NCI-H187 (cell line): ENCODE measurements at places on chromosomes 2 and 18.

GRCh38 chr2:217142649-217143266 is 282.9 kb upstream of the TNP1 start:
- DNase-seq = no peak

DNA sequence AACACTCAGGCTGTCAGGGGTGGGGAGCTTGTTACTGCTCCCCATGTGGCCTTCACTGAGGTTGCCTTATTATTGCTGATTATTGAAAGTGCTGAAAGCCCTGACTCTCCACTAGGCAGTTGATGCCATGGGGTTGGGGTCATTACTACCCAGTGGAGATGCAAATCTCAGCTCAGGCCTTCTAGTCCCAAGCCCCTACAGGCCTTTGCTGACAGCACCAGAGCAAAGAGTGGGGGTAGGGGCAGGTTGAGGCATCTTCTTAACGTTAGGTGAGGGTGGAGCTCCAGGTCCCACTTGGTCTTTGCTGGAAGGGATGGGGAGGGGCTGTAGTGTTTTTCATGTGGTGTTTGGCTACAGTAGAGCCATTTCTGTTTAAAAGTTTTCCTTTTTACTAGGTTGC is 104.5 kb downstream of the UXS1 start:
- no peak for DNase-seq

GRCh38 chr2:130355578-130356431 is at the start of gene PTPN18:
TSS of gene PTPN18 (plus strand) at chr2:130356056. CDS start at chr2:130356108, 52 bp downstream.
- peak; percentile 3 for DNase-seq

- DNase-seq = no peak
These were observed 54.7 kb downstream of the ATIC start for GRCh38 chr2:215366440-215367032.

- no peak for DNase-seq
These were observed 184.5 kb upstream of the VRK2 start for GRCh38 chr2:57862153-57862552.

DNA sequence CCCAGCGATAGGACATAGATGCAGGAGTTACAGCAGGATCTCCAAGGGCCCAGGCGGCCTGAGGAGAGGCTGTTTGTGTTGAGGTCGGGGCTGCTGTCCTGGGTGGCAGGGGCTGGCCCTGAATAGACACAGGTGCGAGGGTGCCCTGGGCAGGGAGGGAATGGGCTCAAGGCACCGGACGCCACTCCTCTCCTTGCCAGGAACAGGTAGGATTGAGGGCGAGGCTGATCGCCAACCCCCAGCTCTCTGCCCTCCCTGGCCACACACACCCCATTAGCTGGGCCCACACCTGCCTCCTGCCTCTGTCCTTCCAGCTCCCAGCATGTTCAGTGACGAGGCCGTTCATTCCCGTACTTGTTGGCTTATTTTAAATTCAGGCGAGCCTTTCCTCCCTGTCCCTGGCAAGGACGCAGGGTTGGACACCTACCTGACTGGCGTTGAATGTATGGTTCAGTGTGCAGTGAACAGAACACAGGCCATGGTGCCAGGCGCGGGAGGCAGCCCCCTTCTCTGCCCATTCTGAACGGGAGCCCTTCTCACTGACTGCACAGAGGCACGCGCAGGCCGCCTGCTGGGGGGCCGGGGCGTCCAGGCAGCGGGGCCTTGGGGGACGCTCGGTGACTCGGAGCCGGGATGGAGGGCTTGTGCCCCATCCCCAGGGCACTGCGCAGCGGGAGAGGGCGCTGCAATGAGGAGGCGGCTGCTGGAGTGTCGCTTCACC is 41.3 kb upstream of the SNED1 start:
- DNase-seq = no peak

DNA sequence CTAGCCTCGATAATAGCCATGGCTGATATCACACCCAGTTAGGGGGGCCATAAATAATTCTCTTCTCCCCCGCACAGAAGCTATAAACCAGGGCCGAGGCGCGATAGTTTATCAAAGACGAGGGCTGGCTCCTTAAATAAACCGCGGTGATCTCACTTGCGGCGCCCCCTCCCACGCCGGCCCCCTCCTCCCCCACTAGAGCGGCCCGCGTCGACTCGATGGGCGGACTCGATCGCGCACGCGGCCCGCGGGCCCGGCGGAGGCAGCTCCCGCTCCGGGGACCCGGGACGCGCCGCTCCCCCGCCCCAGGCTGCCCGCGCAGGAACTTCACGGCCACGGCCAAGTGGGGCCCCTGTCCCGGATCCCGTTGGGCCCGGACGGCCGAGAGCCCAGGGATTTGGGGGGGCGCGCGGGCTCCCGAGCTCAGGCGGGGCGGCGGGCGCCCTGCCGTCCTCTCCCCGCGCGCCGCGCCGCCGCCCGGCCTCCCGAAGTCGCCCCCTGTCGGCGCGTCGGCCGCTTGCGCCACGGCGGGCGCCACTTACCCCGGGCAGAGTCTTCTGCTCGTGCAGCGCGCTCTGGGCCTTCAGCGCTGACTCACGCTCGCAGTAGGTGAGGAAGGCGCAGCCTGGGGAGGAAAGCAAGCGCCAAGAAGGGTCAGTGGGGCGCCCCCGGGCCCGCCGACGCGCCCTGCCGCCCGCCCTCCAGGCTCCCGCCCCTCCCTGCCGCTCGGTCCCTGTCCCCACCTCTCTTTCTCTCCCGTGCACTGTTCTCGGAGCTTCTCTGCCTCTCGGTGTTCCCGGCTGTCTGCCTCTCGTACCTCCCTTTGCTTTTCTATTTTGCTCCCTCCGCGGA is 80.4 kb downstream of the CELF4 start:
- DNase-seq = no peak

DNA sequence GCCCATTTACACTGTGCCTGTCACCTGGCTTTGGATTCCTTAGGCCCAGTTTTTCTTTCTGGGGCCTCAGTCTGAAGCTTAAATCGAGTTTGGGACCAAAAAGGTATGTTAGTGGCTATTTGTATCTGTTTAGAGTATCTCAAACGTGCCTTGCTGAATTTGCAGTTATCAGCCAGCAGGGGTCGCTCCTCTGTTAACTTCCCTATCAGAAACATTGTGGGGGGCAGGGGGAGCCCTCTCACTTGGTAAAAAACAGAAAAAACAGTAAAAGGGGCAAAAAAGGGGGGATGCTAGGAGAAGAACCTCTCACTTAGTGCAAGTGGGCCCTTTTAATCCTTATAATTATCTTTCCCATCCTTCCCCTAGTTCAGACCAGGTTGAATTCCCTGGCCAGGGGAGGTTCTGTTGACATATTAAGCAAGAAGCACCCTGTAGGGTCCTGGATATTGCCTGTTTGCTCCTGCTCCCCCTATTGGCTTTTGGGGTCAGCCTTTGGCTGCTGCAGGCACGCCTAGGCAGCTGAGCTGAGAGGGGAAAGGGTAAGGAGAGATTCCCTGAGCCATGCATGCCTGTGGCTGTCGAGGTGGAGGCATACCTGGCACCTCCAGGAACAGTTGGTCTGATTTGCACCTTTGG is 8.8 kb upstream of the IFIH1 start:
- no peak for DNase-seq

DNA sequence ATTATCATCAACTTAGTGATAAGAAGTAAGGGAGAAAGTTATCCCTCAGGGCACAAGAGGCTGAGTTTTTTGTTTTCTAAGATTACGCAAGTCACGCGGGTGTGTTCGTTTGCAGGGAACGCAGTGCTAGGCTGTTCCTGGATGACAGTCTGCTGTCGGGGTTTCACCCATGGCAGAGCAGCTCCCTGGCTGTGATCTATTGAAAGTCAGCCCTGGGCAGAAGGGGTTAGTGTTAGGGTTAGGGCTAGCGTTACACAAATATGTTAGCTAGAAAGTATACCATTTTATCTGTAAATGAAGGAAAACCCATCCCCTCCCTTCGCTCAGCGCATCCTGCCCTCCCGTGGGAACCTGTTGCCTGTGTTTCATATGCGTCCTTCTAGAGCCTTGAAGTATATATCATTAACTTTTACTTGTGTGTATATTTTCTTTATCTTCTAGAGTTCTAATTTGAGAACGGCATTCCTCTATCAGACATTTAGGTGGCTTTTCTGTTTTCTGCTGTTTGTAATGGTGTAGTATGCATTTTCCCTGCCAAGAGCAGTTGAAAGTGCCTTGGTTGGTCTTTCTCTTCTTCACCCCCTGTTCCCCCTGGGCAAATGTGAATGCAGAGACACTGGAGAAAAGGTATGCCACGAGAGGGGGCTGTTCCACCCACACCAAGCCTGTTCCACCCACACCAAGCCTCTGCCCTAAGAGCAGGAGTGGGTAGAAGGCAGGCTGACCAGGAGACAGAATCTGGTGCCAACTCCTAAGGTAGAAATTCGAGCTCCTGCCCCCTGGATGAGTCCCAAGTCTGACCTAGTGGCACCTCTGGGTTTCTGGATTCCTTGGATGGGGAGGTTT is 47.0 kb downstream of the ARMC9 start:
- no peak for DNase-seq

DNA sequence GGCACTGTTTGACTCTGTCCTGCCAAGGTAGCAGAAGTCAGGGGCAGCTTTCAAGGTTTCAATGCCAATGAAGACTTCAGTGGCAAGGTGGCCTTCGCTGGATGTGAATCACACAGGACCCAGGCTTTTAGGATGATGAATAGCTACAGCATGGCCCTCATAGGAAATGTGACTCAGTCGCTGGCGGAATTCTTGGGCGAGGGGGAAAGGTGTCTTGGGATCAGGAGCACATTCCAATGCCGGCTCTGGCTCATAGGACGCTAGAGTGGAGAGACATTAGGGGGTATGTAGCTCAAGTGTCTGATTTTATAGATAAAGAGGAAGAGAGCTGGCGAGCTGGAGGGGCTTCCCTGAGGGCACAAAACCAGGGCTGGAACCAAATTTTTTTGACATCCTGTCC is 68.6 kb downstream of the SMIM21 start:
- DNase-seq = no peak

DNA sequence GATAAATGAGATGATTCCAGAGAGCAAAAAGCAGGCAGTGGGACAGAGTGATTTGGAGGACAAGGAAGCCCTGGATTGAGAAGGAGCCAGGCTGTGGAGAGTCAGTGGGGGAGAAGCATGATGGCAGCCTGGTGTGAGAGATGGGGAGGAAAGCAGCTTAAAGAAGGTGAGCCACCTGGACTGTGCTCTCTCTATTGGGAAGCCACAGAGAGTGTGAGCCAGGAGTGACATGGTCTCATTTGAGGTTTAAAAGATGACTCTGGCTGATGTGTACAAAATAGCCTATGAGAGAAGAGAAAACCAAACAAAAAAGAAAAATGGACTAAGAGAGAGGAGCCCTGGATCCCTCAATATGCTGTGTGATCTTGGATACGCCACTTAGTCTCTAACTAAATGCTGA is 12.9 kb upstream of the EPAS1 start:
- DNase-seq = no peak

DNA sequence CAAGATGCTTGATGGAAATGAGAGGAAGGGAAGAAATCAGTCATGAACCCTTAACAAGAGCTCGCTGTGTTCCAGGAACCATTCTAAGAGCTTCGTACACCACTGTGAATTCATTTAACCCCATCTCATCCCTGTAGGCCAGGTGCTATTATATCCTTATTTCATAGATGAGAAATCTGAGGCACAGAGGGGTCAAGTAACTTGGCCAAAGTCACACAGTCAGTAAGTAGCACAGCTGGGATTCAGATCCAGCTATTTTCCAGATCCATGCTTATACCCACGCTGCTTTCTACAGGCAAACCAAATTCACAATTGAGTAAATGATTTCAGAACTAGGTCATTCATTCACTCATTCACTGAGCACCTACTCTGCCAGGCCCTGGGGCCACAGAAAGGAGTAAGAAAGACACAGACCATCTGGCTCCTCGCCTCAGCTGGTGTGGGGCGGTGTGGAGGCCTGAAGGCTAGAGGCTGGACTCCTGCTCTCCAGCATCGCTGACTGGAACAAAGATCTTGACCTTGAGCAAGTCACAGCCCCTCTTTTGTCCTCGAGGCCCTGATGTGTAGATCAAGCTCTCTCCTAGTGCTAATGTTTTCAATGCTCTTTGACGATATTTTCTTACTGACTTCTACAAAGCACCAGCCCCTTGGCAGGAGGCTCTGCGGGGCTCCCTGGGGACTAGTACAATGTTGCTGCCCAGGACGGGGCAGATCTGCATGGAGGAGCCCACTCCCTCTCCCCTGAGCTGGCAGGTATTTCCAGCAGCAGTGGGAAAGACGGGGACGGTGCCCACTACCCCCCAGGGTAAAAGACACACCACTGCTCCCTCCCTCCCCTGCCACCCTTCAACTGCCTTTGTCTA is 26.5 kb downstream of the STEAP3 start:
- DNase-seq = no peak

- no peak for DNase-seq
These were observed 106.5 kb downstream of the EVA1A start for GRCh38 chr2:75454241-75454620.

DNA sequence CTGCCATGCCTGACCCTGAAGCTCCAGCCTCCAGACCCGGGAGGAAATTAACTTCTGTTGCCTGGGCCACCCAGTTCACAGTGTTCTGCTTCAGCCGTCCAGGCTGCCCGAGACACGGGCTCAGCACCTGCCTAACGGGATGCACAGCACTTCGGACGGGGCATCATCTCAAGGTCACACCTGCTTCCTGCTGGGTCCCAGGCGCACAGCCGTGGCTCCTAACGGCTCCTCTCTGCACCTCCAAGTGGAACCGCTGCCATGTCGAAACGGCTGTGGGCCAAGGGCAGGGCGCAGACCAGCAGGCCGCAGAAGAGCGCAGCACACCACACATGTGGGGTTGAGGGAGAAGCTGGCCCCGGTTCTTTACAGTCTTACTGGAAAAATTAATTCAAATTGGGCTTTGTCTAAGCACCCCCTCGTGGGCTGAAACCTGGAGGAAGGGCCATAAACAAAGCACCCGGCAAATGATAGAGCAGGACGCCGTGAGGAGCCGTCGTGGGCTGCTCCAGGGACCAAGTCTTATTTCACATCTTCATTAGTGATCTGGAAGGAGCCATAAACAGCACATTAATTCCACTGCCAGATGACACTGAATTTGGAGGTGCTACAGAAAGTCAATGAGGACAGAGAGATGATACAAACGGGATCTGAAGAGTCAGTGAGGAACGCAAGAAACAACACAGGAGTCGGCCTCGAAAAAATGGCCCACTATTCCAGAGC is 59.6 kb downstream of the EIPR1 start:
- DNase-seq = no peak

DNA sequence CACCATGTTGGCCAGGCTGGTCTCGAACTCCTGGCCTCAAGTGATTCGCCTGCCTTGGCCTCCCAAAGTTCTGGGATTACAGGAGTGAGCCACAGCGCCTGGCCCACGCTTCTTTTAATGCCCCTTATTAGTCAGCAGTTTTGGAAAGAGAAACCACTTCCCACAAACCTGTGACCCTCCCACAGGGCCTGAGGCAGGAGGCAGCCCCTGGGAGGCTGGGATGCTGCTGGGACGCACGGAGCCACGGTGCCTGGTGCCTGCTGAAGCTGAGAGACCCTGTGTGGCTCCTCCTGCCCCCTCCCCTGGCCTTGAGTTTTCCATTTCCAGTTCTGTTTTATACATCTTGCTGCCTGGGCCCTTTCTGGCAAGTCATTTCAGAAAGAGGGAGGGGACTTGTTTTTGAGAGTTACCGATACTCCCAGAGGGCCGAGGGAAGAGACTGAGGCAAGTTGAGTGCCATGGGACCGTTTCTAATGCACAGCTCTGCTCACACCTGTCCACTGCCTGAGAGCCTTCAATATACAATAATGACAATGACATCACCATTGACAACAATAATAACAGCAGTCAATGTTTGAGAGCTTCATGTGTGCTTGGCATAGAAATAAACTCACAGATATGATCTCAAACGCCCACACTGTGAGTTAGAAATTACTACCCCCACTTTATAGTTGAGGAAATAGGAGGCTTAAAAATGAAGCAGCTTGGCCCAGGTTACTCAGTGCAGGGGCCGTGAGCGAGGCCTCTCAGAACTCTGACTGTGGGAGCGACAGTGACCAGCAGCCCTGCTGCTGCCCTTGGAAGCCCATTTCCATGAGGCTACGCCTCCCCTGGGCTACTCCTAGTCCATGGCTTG is 78.1 kb upstream of the YWHAQ start:
- no peak for DNase-seq
